WERI-Rb-1 (cell line): ENCODE measurements at places on chromosomes 3 and 15.
A peak's percentile ranks its signal among the peaks of the same experiment; 100 is the strongest.

DNA sequence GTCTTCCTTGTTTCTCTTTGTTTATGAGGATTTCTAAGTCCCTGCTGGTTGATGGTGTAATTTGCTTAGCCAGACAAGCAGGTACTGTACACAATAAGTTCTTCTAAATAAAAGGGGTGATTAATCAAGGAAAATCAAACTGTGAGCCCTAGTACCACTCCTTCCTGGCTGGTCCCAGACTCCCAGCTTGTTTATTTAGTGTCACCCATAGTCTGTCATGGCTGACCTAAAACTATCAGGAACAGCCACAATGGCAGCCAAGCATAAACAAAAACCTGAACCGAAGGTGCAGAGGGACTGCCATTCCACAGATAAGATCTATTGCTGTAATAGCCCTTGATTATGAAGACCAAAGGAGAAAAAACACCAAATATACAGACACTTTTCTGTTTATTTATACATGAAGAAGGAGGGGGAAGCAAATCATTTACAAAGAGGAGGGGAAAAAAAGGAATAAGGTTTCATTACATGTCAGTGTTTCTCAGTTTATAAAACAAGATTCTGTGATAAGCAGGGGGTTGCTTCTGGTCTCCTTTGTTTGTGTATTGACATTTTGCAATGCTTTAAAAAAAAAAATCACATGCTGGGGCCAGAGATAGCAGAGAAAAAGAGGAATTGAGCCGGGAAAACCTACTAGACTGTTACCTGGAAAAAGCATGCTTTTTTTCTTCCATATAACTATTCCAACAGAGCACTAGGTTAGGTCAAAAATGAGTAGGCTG is 182.4 kb upstream of the DPH6 start:
- no peak for DNase-seq

- DNase-seq = no peak
Observed at GRCh38 chr15:52496776-52497470, 31.8 kb downstream of the MYO5A start.

DNA sequence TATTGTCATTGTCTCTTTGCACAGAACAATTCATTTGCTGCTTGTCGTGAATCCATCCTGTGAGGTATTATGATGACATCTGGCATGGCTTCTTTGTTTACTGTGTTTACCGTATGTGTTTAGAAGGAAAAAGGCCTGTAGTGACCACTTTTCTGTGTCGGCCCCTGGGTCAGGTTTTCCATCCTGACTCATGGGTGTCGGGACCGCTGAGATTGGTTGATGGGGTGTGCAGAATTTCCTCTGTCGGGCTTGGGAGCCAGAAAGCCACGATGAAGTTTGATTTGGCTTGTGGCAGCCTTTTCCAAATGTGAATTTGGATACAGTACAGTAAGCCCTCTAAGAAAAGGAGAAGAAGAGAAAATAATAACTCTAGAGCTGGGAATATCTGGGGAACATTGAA is 113.5 kb downstream of the FNDC3B start:
- DNase-seq = no peak

- no peak for DNase-seq
Observed at GRCh38 chr3:25723802-25724201, 59.1 kb upstream of the TOP2B start.

DNA sequence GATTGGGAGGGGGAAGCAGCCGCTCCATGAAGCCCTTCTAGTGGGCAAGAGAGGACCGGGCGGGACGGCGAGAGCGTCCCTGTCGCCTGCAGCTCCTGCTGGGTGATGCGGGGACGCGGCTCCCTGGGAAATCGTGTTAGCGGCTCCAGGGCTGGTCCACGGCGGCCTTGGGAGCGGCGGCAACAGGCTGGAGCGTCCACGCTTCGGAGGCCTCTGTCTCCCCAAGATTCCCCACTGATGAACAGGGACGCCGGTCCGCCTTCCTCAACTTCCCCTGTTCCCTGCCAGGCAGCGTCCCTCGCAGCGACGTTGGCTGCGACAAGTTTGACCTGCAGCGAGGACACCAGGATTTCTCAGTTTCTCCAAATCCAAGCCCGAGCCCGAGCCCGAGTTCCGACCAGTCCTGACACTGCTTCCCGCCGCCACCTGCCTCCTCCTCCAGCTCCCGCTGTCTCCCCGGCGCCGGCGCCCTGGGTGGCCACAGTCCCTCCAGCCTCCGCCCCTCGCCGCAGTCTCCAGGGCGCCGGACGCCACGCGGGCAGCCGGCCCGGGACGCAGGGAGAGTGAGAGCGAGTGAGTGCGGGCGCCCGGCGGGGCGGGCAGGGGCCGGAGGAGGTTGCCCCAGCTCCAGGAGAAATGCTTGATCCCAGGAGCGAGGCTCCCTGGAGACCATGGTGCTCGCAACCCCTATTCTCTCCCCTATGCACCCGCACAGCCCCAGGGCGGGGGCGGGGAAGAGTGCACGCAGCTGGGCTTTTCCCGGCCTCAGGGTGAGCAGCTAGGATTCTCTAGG is 78.1 kb upstream of the RNF7 start:
- peak; percentile 75 for DNase-seq

DNA sequence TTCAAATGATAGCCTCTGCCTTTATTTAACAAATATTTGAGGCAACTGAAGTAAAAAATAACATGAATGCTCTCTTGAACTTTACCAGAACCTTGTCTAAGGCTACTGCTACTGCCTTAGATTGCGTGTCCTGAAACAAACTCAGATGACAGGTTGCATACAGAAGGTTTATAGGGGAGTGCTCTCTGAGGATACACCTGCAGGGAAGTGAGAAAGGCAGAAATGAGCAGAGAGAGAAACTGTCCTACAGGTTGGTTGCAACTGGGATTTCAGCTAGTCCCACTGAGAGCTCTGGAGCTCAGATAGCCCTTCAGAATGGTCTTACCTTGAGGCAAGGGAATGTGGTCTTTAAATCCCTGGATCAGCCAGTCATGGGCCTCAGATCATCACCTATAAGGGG is 165.5 kb downstream of the IL5RA start:
- DNase-seq = no peak
